ENCODE measurements at places on chromosomes 2 and 18.

DNA sequence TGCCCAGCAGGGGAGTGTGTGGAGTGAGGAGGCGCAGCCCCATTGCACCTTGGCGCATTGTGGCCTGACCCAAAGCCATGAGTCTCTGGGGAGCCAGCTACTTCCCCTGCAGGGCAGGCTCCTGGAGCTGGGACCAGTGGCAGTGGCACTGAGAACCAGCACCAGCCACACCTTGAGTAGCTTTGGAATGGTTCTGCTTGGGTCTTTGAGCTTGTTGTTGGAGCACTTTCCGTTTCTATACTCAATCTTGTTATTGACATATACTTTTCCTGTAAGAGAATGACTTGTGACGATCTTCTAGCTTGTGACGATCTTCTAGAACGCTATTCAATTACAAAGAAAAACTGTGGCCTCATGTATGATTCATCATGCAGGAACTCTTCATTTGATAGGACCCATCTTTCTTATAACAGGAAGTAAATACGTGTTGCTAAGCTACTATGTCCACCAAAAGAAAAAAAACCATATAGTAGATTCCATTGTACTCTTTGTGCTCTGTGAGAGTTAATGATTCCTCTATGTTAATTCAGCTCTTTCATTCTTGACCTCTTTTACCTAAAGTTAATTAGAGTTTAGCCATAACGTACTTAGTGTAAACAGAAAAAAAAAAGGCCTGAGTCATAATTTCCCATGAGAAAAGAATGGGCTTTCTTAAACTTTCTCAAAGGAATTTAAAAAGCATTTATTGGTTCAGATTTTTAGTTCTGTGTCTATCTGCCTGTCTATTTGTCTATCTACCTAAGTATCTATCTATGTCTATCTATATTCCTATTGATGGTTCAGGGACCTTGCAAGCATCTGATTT, 113.1 kb downstream of the GATA6 start:
- DNase-seq, result no peak

DNA sequence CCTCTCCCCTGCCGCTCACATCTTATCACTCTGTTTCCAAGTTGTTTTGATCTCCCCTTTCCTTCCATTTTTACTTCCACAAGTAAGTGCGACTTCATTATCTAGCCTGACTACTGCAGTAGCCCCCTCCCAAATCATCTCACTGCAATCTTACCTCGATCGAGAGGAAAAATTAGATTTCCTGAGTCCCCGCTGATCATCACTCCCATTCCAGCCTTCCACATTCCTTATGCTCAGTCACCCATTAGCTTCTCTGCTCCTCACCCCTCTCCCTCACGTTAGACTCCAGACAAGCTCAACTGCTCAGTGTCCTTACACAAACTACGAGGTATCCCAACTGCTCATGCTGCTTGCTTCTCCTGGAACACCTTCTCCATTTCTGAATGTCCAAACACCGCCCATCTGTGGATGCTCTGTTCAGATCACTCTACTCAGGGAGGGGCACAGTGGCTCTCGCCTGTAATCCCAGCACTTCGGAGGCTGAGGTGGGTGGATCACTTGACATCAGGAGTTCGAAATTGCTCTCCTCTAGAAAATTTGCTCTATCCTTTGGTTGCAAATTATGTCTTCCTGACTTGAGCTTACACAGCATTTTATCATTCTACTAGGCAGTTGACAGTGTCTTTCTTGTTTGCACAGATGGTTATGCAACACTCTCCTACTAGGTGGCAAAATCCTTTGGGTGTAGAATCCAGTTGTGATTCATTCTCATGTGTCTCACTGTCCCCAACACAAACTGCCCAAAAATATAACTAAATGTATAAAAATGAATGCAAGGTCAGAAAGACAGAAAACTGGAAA, 96.5 kb downstream of the INO80D start:
- DNase-seq, result no peak

- no peak for DNase-seq
Measured at GRCh38 chr2:1639086-1639858, 105.0 kb downstream of the PXDN start.

DNA sequence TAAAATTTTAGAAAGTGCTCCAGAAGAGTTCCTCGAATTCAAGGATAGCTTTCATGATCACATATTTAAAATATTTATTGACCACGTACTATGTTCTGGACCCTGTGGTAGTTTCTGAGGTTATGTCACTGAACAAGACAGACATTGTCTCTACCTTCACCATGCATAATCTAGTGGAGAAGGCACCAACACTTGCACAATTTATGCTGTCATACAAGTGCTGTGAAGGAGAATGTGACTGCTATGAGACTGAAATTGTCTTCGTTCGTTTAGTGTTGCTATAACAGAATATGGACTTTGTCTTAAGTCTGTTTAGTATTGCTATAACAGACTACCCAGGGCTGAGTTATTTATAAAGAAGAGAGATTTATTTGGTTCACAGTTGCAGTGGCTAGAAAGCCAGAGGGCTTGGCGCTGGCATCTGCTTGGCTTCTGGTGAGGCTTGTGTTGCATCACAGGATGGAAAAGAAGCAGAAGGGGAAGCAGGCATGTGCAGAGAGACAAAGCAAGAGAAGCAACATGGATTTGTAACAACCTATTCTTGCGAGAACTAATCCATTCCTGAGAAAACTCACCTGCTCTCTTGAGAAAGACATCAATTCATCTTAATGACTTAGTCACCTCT, 50.0 kb upstream of the RFX8 start:
- DNase-seq, result no peak

DNA sequence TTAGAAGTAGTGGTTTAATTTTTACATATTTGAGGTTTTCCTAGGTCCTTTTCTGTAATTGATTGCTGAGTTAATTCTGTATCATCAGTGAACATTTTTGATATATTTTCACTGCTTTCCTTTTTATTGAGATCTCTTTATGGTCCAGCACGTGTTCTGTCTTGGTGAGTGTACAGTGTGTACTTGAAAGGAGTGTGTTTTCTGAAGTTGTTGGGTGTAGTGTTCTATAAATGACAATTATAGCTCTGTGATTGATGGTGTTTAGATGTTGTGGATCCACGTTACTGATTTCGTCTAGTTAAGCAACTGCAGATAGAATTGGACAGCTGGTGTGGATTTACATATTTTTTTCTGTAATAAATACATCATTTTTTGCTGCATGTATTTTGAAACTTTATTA, 32.7 kb downstream of the AGFG1 start:
- DNase-seq, result no peak

- no peak for DNase-seq
Measured at GRCh38 chr18:74376523-74376922, 60.9 kb downstream of the C18orf63 start.

DNA sequence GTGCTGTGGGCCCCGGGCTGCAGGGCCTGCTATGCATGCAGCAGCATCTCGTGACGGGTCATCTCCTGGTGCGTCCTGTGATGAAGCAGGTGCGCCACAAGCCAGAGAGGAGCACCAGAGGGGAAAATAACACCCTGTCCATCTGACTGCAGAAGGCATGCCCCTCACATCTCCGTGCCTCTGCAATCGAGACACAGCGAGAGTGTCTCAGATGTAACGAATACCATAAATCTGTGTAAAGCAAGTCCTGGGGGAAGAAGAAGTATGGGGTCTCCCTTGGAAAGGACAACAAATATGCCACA, 137.5 kb downstream of the PTGR3 start:
- DNase-seq, result no peak

DNA sequence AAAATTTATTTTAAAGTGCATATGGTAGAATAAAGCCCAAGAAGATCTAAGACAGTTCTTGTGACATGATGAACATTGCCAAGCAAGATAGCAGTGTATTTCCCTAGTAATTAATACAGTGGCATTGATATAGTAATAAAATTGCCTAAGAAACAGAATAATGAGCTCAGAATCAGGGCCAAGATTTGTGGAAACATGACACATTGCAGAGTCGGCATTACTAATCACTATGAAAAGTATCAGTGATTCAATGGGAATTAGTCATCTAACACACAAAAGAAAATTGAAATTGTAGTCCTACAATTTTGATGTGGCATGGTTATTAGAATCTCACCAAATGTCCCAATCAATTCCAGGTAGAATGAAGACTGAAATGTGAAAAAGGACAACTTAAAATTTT, 243.0 kb upstream of the CYRIA start:
- no peak for DNase-seq

- DNase-seq, result no peak
Measured at GRCh38 chr18:8910843-8911242, 191.7 kb upstream of the NDUFV2 start.

GRCh38 chr2:28601616-28602015, 105.8 kb downstream of the PLB1 start:
- no peak for DNase-seq

Data from muscle of arm (tissue), 14 donors.